Thyroid gland (tissue), 4 donors: ENCODE measurements at places on chromosomes 2 and 18.

DNA sequence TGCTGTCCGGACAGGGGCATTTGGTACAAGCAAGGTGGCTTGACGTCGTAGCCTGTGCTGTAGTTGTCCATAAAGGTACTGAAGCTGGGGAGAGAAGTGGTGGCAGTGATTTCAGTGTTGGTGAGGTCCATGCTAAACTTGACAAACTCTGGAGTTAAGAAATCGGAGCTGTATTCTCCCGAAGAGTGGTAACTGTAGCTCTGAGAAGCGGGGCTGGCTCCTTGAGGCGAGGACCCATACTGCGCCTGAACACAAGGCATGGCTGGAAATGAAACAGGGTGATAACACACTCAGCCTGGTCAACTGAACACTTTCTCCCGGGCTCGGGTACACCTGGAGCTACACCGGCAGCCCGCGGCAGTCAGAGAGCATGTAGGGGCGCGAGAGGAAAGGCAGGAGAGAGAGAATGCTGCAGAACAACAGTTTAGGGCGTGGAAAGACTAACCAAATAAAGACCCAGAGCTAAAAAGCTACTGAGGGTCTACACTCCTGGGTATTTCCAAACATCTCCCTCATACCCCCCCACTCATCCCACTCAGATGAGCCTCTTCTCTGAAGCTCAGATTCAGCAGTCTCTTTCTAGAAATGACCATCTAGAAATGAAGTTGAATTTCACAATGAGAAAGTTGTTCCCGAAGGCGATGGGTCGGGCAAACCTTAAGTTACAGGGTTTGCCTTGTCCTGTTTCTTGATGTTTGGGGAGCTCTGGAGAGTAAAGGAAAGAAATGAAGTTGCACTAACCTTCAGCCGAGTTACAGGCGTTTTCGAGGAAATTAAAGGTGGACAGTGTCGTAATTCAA is 2.4 kb downstream of the NR4A2 start:
- no peaks in the 10 kb centered on the region for H3K27me3 ChIP-seq
- H3K36me3 ChIP-seq = peaks cover 5% of the 10 kb centered on the region
- peaks cover 7% of the 10 kb centered on the region for H3K4me1 ChIP-seq
- H3K27ac ChIP-seq = no peak overlapping the region

GRCh38 chr2:79670198-79670597 is 157.3 kb downstream of the CTNNA2 start:
- no peak for DNase-seq
- H3K27ac ChIP-seq = no peak overlapping the region
- H3K4me3 ChIP-seq = no peak overlapping the region
- no peaks in the 10 kb centered on the region for H3K36me3 ChIP-seq

GRCh38 chr2:132915812-132916549 is 246.0 kb upstream of the LYPD1 start:
- H3K27ac ChIP-seq = no peak overlapping the region
- H3K4me1 ChIP-seq = no peaks in the 10 kb centered on the region

- no peak overlapping the region for H3K4me3 ChIP-seq
- no peak for DNase-seq
- peaks cover 24% of the 10 kb centered on the region for H3K4me1 ChIP-seq
- no peak overlapping the region for H3K27ac ChIP-seq
- peaks cover 7% of the 10 kb centered on the region for H3K36me3 ChIP-seq
These were observed 6.5 kb downstream of the TANK start for GRCh38 chr2:161166538-161167409.

DNA sequence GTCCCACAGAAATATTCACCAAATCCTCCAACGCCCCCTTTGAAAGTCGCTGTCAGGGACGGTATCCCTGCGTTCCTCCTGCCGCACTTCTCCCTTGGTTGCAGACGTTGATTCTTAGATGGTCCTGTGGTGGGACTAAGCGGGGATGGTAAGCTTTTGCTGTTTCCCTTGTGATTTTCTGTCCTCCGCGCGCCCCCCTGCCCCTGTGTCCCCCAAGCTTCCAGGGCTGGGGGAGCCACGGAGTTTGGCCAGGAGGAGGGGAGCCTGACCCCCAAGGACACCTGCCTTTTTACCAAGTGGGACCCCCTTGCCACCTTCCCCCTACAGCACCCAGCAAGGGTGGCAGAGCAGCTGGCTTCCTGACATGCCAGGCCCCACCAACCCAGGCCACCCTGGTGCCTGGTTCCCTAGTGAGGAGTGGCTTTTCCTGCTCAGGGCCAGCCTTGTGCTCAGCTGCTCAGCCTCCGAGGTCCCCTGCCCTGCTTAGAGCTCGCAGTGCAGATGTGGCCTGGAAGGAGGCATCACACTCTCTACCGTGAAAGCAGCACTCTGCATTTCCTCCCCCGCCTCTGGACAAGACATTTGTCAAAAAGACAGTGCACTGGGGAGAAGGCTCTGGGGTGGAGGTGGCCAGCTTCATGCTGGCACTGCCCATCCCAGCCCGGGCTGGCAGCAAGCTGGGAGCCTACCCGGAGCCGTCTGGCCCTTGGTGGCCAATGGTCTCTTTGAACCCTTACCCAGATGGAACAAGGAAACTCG is 49.4 kb downstream of the TWIST2 start:
- DNase-seq = no peak
- no peaks in the 10 kb centered on the region for H3K4me1 ChIP-seq
- H3K4me3 ChIP-seq = no peak overlapping the region
- H3K27me3 ChIP-seq = no peaks in the 10 kb centered on the region
- no peak overlapping the region for H3K27ac ChIP-seq

- H3K27ac ChIP-seq = no peak overlapping the region
- H3K4me3 ChIP-seq = no peak overlapping the region
- no peaks in the 10 kb centered on the region for H3K27me3 ChIP-seq
- no peaks in the 10 kb centered on the region for H3K36me3 ChIP-seq
These were observed 221.9 kb upstream of the DLGAP1 start for GRCh38 chr18:4677006-4677405.

DNA sequence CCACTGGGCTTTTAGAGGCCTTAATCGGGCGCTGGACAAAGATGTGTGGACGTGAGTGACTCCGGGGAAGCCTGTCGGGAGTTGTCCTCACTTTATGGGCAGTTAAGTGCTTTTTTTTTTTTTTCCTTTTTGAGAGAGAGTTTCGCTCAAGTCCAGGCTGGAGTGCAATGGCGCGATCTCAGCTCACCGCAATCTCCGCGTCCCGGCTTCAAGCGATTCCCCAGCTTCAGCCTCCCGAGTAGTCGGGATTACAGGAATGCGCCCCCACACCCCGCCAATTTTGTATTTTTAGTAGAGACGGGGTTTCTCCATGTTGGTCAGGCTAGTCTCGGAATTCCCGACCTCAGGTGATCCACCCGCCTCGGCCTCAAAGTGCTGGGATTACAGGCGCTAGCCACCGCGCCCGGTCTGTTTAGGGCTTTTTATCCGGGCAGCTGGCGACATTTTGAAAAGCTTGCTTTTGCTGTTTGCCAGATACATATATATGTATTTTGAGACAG is 1.5 kb downstream of the MSH6 start:
- H3K27ac ChIP-seq = peak overlapping the region; percentile 56
- H3K27me3 ChIP-seq = no peaks in the 10 kb centered on the region
- H3K4me3 ChIP-seq = peak overlapping the region; percentile 42
- no peaks in the 10 kb centered on the region for H3K36me3 ChIP-seq

DNA sequence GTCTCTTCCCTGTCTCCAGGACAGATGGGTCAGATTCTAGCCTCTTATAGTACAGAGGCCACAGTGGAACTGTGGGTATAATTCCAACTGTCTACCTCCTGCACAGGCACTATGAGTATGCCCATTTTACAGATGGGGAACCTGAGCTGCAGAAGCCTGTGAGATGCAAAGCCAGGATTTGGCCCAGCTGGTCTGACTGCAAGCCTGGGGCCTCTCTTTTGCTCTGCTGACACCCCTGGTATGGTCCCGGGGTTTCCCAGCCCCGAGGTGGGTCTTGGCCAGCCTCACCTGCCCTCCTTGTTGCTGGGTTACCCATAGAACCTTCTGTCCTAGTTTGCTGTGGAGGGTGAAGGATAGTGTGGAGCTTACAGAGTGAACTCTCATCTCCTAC is 9.8 kb downstream of the HS6ST1 start:
- no peaks in the 10 kb centered on the region for H3K36me3 ChIP-seq
- H3K27ac ChIP-seq = peak overlapping the region; percentile 35
- H3K27me3 ChIP-seq = no peaks in the 10 kb centered on the region
- peaks cover 79% of the 10 kb centered on the region for H3K4me1 ChIP-seq
